ENCODE measurements at places on chromosomes 7 and 10.
A peak's percentile ranks its signal among the peaks of the same experiment; 100 is the strongest.

DNA sequence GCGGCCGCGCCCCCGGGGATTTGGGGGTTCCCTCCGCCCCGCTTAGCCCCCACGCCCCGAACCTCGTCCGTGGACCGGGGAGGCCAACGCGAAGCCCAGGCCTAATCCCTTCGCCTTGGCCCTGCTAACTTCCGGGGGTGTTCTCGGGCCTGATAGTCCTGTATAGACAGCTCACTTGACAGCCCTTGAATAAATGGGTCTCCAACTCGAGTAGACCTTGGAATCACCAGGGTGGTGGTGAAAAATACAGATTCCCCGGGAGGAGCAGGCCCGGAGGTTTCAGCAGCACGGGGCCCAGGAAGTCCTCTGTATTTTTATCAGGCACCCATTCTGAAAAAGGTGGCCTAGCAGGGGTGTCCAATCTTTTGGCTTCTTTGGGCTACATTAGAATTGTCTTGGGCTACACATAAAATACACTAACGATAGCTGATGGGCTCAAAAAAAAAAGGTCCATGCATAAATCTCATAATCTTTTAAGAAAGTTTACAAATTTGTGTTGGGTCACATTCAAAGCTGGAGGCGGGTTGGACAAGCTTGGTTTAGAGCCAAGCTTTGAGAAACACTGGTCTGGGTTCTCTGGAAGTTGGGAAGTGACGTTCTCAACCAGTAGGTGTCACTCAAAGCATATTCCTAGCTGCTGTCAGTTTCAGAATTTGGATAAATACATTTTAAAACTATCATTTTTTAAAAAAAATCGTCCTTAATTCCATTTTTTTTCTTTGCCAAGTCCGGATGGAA is 221.7 kb downstream of the PHTF2 start:
- peak; percentile 20 for DNase-seq

- DNase-seq: no peak
These were observed 14.5 kb upstream of the ZNF273 start for GRCh38 chr7:64888561-64888900.

- DNase-seq: no peak
These were observed 4.1 kb upstream of the MMD2 start for GRCh38 chr7:4962872-4963775.

GRCh38 chr10:13717936-13718772 is 131.4 kb downstream of the PRPF18 start:
- DNase-seq: peak; percentile 33

DNA sequence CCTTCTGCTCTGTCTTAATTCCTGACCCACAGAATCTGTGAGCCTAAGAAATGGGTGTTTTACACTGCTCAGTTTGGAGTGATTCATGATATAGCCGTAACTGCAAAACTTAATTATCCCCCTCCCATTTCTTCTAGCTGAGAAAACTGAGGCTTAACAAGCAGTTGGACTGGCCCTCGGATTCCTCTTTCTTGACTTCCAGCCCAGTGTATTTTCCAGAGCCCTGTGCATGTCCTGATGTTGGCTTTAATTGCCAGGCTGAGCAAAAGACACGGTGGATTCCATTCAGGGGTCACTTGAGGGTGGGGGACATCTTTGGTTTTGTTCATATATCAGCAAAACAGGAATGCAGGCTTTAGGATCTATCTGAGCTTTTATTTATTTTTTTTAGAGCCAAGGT is 489.8 kb downstream of the TYW1 start:
- no peak for DNase-seq

DNA sequence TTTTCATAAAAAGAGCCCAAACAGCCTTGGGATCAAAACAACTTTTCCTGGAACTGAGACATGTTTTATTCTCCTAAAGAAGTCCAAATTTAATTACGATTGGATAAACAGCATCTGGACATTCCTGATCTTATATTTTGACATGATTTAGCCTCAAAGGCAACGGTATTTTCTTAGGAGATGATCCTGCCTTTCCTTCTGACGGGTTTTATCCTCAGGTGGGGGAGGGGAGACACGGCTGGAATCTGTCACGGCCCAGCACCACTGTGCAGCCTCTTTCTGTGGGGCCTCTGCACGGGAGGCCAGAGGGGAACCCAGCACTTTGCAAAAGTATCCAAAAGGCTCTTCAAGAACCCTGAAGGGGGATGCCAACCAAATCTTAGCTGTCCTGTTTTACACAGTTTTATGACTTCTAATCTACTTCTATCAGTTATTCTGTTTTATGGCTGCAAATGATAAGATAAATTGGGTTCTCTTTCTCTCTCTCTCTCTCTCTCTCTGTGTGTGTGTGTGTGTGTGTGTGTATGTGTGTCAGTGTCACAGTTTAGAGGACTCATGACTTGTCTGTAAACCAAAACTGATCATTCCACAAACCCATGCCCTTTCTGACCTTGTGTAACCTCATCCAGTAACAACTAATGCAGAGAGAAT is 321.1 kb upstream of the NPVF start:
- DNase-seq: no peak

GRCh38 chr7:50723173-50723572 is 59.5 kb downstream of the GRB10 start:
- DNase-seq: no peak

GRCh38 chr7:18547509-18548187 is 52.1 kb downstream of the HDAC9 start:
- DNase-seq: no peak

DNA sequence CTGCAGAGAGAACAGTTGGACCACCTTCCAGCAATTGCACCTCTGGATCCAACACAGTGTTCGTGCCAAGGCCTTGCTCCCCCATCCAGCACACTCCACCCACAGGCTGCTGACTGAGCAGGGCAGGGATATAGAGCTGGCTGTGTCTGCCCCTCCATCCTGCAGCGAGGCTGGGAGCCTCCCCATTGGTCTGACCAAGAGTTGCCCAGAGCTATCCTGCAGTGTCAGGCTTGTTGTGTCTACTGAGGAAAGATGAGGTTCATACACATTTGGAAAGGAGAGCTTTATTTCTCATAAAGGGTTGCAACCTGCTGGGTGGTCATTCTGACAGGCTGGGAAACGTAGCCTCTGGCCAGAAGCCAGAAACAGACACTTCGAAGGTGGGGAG is 27.1 kb downstream of the PRF1 start:
- DNase-seq: no peak

DNA sequence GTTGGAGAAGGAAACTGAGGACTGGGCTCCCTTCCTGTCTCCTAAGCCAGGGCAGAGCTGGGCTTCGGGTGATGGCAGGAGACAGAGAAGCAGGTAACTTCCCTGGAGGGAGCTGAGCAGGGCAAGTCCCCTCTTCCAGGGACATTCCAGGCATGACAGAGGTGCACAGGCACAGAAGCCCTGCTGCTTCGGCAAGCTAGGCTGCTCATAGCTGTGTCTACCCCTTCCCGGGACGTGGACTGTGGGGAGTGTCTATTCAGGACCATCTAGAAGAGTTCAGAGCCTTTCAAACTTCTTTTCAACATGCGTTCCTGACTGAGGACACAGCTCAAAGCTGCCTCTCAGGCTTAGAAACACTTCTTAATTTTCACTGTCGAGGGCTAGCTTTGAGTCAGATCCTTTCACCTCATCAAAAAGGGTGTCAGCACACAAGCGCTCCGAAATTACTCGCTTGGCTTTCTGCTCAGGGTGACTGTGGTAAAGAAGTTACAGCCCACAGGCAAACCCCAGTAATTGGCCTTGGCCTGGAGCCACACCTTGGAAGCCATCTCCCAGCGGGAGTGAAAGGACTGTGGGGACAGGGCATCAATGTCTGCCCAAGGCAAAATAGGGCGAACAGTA is 63.7 kb upstream of the STEAP1B start:
- no peak for DNase-seq

DNA sequence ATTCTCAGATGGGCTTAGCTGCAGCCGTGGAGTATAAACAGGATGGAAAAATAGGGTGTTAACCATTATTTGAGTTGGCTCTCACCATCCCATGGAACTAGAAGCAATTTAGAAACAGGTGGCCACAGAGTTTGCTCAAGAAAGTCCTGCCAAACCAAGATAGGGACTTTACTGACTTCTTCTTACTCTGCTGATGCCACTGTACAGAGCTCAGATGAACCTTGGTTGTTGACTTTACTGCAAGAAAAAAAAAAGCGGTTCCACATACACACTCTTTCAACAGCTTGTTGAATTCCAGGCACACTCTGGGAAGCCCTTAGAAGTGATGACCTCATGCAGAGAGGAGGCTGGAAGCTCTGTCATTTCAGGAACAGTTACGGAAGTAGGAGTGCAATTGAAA is 753.4 kb downstream of the NRG3 start:
- no peak for DNase-seq

- DNase-seq: no peak
These were observed 41.0 kb upstream of the C10orf120 start for GRCh38 chr10:122740640-122741039.

- DNase-seq: no peak
These were observed 634 bp upstream of the HOXA7 start for GRCh38 chr7:27156916-27157701.

DNA sequence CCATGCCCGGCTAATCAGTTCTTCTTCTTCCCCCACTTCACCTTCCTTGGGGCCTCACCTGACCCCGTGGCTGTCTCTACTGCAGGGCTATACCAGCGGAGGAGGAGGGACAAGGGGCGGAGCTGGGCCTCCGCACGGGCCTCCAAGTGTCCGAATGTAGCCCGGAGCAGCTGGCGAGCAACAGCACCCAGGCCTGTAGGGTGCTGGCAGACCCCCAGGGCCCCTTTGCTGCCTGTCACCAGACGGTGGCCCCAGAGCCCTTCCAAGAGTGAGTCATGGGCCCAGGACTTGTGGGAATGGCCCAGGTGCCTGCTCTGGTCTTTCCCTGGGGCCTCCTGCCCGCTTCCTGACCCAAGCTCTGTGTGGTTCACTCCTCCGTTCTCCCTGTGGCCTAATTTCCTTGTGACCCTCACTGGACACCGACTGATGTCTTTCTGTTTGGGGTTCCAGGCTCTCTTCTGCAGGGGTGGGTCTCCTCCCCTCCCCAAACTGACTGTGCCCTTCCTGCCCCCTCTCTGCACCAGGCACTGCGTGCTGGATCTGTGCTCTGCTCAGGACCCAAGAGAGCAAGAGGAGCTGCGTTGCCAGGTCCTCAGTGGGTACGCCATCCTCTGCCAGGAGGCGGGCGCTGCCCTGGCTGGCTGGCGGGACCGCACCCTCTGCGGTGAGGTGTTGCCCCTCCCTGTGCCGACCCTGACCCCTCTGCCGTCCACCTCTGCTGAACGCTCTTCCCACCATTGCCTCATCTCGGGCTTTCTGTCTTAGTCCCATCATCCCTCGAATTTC is 35.2 kb downstream of the EPHB4 start:
- no peak for DNase-seq

DNA sequence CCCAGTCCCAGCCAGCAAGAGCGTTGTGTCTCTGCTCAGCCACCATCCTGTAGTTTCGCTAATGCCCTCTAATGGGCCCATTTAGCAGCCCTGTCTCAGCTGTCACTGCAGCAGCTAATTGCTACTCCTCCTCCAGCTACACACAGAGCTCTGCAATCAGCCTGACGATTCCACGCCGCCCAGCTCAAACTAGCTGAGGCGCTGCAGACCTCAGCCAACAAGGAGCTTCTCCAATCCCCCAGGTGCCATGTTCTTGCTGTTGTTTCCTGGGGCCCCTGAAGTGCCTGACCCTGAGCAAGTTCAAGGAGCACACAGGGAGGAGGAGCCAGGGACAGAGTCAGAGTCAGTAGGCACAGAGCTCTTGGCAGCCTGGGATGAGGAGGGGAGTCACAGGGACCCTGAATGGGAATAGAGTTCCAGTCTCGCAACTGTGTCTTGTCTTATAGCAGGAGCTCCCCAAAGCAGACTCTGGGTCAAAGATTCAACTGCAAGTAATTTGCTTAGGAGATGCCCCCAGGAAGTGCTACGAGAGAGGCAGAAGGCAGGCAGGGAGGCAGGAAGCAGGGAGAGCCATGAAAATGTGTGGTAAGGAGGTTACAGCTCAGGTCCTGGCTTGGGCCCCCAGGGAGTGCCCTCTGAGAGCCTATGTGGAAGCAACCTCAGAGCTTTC is 135.8 kb upstream of the UNC5B start:
- no peak for DNase-seq

GRCh38 chr10:34656661-34657060 is 158.4 kb downstream of the PARD3 start:
- DNase-seq: no peak

- no peak for DNase-seq
These were observed 495 bp downstream of the EIF3B start for GRCh38 chr7:2354939-2355704.

DNA sequence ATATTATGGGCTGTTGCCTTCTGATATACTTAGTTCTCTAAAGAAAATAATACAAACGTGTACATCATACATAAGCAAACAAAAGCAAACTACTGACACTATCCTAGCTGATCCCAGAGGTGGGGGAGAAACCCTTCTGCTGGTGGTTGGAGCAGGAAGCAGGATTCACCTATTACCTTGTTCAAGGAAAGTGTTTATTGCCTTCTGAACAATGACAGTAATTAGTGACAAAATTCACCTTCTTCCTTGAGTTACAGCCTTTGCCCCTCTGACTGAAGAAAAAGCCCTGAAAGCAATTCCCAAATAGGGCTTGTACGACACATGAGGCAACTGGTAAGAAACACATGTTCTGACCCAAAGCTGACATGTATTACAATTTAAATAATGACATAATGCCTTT is 118.8 kb upstream of the AKR1E2 start:
- no peak for DNase-seq

GRCh38 chr7:75979759-75980429 is 14.5 kb downstream of the TMEM120A start:
- DNase-seq: no peak

DNA sequence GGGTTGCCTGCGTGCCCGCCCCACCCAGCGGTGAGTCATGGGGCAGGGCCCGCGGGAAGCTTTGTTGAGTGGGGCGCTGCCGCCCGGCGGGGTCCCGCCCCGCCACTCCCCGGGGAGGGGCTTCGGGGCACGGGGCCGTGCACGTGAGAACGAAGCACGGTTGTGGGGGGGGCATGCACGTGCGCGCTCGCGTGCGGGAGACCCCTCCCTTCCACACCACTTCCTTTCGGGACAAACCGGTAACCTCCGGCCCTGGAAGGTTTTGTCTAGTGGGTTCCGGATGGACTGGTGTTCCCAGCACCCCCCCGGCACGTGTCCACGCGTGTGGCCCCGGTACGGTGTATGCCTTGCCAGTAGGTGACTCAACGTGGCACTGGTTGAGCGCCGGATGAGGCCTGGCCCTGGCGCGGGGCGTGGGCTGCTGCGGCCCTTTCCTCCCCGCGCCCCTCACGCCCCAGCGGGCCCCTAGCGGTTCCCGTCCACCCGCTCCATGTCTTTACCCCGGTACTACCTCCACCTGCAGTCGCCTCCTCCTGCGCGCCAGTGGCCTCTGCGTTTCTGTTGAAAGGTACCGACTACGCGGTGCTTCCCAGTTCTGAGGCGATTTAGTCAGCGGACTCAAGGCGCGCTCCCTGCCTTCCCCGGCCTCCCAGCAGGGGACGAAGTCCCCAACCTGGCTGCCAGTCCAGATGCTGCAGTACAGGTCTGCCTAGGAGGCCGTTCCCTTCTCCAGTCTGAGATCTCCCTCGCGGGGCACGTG is 3.1 kb downstream of the ADIRF start:
- DNase-seq: peak; percentile 90

DNA sequence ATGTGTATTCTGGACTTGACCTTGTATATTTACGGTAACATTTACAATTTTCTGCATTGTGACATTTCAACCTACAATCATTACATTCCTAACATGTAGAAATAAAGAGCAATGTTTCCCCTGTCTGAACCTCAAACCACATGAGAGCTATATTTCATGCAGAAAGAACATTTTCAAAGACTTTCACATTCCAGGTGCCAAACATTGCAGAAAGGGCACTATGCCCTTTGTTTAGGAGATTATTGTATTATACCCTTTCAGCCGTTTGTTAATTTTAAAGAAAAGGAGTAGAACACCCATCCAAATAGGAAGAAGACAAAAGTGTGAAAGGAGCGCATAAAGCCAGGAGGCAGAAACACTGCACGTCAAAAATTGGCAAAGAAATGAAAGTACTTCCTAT is 260.4 kb downstream of the RELN start:
- no peak for DNase-seq

Measured in CD4-positive, alpha-beta T cell treated with Interferon gamma for 1 hour (primary cell).